ENCODE measurements at places on chromosomes 6 and 20. TPM values are rescaled to one million over a fixed set of nuclear protein-coding genes. Genes with fewer than 3 reads are reported as not detected.
A peak's percentile ranks its signal among the peaks of the same experiment; 100 is the strongest.

Gene LAMP5
- 5.2 TPM for total RNA-seq

- peak; percentile 83 for DNase-seq
Observed at GRCh38 chr20:38434770-38435554, at the start of gene SNHG17. Gene SNHG17 (minus strand): TSS chr20:38435328.

DNA sequence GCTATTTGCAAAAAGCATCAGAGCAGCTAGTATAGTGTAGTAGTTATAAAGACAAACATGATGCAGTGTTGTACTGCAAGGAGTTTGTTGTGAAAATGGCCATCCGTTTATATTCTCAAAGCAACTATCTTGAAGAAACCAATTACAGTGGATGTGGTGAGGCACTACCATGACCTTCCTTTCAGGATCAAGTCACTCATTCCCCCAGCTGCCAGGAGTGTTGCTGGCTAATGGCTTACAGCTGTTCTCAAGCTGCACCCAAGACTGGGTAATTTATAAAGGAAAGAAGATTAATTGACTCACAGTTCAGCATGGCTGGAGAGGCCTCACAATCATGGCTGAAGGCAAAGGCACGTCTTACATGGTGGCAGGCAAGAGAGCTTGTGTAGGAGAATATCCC is 29.0 kb downstream of the ADGRF4 start:
- no peak for DNase-seq

DNA sequence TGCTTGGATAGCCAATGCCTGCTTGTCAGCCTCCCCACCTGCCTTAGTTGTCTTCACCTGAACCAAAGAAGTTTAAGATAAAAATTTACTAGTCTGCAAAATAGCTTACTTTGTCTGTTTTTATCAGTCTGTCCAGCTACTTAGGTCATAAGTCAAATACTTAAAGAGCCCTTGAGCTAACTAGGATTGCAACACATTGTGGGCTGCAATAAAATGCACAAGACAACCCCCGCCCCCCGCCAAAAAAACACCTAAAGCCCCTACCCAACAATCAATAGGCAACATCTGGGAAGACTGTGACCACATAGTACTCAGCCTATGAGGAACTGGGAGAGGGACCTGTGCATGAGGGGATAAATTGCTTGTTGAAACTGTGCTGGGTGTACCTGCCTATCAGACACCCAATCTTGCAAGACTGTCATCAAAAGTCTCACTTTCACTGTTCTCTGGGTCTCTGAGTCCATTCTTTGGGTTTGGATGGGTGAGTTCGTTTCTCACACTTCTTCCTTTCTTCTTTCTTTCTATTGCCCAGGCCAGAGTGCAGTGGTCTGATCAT is 27.3 kb upstream of the ABCC10 start:
- no peak for DNase-seq

GRCh38 chr6:154602296-154602695 is 91.8 kb upstream of the CNKSR3 start:
- DNase-seq, result no peak

Gene KCNK16
- total RNA-seq, result not detected

DNA sequence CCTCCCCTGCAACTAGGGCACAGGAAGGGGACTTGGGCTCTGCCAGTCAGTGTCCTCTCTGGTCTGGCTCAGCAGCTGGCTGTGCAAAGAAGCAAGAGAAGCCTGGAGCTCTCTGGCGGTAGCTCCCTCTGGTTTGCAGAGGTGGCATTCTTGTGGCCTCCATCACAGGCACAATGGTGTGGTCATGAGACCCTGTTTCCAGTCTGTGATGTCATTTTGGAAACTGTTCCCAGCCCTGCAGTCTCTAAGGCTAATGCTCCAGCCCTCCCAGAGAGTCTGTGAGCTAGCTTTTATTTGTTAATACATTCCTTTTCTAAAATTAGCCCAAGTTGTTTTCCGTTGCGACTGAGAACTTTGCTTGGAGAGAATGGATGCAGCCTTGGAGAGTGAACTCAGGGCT is 69.5 kb upstream of the FOXQ1 start:
- no peak for DNase-seq
